NCI-H748 treated with DMSO at 0.1 percent for 48 hours (cell line): ENCODE measurements at places on chromosomes 2 and 18.

DNA sequence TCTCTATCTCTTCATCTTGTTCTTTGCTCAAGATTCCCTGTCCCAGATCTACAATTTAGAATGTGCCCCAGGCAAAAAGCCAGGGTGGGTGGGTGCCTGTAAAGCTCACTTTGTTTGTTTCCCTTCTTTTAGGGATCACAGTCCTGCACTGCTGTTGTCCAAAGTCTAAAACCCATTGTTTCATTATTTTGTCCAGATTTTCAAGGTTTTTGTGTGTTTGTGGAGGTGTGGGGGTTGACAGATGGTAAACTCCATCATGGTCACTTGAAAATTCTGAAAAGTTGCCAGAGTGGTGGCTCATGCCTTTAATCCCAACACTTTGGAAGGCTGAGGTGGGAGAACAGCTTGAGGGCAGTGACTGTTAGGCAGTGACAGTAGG is 41.5 kb downstream of the YES1 start:
- DNase-seq, result no peak

GRCh38 chr2:195730912-195731311 is 73.9 kb downstream of the SLC39A10 start:
- DNase-seq, result no peak

GRCh38 chr2:850429-850828 is 100.2 kb upstream of the SNTG2 start:
- DNase-seq, result no peak

DNA sequence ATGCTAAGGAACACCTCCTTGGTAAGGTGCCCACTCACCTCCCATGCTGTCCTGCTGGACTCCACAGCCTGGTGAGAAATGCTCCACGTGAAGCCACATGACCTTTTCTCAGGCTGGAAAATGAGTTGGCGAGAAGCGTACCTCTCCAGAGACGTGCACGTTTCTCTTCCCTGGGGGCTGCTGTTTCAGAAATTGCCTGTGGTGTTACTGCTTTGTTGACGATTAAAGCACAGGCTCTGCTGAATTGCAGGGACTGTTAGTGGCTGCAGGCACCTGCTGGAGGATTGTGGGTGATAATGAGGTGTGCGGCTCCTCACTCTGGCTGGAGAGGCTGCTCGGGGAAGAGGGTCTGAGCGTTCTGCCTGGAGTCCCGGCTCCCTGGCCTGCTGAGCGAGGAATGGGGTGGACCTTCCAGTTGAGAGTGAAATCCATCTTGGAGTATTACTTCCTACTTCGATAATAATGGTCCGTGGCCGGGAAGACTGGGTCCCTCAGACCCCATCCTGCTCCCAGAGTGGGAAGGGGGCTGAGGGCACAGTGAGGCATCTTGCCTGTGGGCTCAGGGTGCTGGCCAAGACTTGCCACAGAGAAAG is 199.3 kb upstream of the HDAC4 start:
- DNase-seq, result no peak

DNA sequence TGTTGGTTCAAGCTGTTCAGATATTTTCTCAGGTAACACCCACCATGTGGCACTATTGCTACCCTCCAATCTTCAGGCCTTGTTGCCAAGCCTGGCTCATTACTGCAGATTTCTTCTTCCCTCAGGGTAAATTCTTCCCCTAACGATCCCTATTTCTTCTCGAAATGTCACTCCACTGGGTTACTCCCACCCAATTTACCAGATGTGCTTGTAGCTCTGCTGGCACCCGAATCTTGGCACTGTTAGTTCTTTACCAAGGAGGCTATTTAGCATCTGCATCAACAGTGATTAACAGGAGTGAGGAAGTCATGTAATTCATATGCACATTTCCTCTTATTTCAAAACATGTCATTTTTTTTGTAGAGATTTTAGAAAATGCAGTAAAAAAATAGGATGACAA is 217.1 kb upstream of the CYRIA start:
- no peak for DNase-seq

- peak; percentile 72 for DNase-seq
Measured at GRCh38 chr18:70931942-70932814, 643.3 kb downstream of the SOCS6 start.

DNA sequence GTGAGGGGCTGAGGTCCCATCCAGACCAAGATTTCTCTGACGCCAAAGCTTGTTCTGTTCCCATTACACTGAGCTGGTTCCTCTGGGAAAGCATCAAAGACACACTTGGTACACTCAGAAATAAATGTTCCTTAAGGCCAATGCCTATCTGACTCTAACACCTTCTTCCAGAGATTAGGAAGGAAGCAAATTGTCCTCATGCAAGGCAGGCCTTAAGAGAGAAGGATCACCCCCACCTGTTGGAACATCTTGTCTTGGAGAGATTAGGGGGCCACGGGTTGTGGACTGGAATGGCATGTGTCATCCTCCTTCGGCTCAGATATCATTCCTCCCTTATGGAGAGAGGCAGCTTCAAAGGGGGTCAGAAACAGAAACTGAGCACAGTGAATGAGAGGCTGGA is 100.2 kb downstream of the ANKRD44 start:
- no peak for DNase-seq

DNA sequence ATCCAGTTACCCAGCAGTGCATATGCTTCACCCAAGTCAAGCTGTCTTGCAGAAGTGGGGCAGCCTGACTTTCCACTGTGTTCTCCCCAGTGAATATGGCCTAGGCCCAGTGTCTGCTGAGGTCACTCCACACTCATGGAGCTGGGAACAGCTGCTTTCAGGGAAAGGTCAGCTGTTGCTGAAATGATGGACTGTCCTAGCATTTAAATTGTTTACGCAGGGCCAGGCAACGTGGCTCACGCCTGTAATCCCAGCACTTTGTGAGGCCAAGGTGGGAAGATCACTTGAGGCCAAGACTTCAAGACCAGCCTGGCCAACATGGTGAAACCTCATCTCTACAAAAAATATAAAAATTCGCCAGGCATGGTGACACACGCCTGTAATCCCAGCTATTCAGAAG is 86.5 kb downstream of the LIPG start:
- DNase-seq, result no peak

- no peak for DNase-seq
Measured at GRCh38 chr2:153567367-153567766, 88.8 kb upstream of the RPRM start.

- no peak for DNase-seq
Measured at GRCh38 chr2:20449501-20450200, 2.8 kb downstream of the RHOB start.

- DNase-seq, result no peak
Measured at GRCh38 chr2:128867311-128867710, 548.6 kb upstream of the HS6ST1 start.

DNA sequence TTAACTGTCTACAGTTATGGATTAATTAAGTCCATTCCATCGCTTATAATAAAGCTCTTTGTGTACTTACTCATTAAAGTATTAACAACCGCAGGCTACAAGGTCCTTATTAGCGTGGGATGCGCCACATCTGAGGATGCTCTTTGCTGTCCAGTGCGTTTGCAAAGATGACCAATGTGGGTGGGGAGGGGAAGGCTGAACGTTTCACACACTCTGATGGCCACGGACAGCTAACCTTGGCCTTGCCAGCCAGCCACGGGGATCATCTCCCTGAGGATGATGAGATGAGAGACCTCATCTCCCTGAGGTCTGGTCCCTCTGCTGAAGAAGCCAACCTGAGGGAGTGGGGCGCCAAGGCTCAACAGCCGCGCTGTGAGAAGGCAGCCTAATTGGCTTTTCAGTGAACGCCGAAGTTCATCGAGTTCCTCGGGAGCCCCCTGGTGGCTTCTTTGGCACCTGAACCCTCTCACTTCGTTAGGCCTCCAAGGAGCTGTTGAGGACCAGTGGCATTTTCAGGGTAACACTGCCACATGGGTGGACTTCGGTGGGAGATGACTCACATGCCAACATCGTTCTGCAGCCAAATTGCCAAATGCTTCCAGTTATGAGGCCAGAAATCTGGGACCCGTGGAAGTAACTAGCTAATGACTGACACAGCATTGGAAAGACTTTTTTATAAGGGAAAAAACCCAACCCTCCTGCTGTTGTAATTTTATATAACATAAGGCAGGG is 69.3 kb upstream of the SEC11C start:
- DNase-seq, result peak; percentile 74

DNA sequence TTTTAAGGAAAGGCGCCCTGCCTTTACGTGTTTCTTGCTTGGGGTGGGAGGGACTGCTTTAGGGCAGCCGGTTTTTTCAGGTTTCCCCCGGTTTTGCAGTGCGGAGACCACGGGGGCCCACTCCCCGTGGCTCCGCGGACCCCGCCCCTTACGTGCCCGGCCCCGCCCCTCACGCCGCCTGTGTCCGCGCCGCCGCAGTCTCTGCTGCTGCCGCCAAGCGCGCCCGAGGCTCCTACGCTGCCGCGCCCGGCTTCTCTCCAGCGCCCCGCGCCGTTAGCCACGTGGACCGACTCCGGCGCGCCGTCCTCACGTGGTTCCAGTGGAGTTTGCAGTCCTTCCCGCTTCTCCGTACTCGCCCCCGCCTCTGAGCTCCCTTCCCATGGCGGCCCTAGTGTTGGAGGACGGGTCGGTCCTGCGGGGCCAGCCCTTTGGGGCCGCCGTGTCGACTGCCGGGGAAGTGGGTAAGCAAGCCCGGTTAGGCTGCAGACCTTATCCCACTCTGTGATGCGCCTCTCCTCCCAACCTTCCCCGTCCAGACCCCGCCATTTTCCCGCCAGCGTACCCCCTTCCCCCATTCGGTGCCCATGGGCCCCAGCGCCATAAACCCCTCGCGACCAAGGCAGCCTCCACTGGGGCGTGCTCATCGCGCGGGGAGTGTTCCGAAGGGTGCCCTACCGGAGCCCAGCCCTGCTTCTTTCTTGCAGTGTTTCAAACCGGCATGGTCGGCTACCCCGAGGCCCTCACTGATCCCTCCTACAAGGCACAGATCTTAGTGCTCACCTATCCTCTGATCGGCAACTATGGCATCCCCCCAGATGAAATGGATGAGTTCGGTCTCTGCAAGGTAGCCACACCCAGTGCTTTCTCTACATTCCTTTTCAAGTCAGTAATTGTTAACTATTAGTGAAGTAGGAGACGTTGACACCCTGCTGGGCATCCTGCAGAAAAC is at the start of gene CAD:
CAD (plus strand) TSS at position 197 of the 949 bp plus-strand sequence; CDS start at position 380, 183 bp downstream.
- peak; percentile 62 for DNase-seq

GRCh38 chr18:42326752-42327151 is 371.7 kb downstream of the PIK3C3 start:
- no peak for DNase-seq

DNA sequence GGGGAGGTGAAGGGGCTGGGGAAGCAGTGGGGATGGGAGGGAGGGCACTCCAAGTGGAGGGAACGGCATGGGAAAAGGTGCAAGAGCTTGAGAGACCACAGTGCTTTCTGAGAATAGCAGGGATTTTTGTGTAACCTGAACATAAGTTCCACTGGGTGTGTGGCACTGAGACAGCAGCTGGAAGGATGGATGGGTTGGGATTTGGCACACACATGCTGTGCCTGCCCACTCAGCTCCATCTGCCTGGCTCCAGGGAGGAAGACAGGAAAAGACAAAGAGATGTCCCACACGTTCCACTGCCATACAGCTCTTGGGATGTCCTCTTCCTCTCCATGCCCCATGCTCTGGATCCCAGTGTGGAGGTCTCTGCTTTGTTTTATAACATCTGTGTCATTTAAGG is 114.1 kb upstream of the TEX51 start:
- DNase-seq, result no peak

- DNase-seq, result no peak
Measured at GRCh38 chr2:157677941-157678340, 49.3 kb upstream of the ACVR1C start.

GRCh38 chr18:51527826-51528225 is 330.3 kb upstream of the MEX3C start:
- DNase-seq, result no peak

GRCh38 chr2:57527685-57528084 is 518.9 kb upstream of the VRK2 start:
- no peak for DNase-seq

- no peak for DNase-seq
Measured at GRCh38 chr18:21406116-21406515, 164.1 kb downstream of the GREB1L start.

DNA sequence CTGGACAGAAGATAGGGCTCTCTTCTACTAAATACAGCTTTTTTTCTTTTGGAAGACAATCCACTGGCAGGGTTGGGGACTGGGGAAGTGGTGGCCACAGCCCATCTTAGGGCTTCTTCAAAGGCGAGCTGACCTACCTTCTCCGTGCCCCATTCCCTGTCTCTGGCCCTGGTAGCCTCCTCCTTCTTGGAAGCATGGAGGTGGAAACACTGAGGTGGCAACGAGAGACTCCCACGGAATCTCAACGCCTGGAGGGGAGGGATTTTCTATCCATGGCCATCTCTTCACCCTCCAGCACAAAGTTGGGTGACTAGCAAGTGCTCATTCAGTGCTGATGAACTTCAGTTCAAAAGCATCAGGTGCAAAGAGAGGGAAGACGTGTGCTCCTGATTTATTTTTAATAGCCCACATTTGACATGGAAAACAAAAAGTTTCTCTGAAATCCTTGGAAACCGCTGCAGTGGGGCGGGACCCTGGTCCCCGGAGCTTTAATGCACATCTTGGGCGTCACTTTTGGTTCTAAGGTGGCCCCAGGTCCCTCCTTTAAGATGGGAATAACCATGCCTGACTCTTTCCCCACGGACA is 633 bp upstream of the ARMC9 start:
- DNase-seq, result no peak

- no peak for DNase-seq
Measured at GRCh38 chr2:88216641-88217040, 46.5 kb downstream of the THNSL2 start.

GRCh38 chr18:9648431-9649163 is 34.2 kb upstream of the PPP4R1 start:
- DNase-seq, result no peak

GRCh38 chr2:64211276-64211921 is 67.2 kb upstream of the PELI1 start:
- no peak for DNase-seq

DNA sequence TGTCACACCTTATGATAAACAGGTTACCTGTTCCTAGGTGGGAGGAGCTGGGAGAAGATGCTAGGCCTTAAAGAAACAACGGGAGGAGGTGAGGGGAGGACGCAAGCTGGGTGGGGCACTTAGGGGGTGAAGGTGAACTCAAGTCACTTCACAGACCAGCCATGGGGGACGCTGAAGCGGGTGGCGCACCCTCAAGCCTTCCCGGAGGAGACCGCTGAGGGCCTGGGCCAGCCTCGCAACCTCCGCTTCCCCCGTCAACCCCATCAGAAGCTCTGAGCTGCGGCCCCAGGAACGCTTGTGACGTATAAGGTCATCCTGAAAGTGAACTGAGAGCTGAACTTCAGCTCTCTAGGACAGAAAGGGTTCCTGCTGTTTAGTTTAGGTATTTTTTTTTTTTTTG is 133.5 kb downstream of the MBP start:
- DNase-seq, result no peak

- DNase-seq, result no peak
Measured at GRCh38 chr2:24820175-24820513, 26.9 kb downstream of the CENPO start.
